ENCODE measurements at places on chromosomes 3 and 15. TPM values are rescaled to one million over a fixed set of nuclear protein-coding genes. Genes with fewer than 3 reads are reported as not detected.

The ZNF35 gene
- total RNA-seq, result 11.5 TPM

The CAND2 gene
- 0.12 TPM for total RNA-seq

The NDN gene
- total RNA-seq, result 1.0 TPM

The FBXL22 gene
- total RNA-seq, result not detected

The GOLGA8Q gene
- total RNA-seq, result 1.2 TPM

The CD200 gene
- not detected for total RNA-seq

The PAQR9 gene
- total RNA-seq, result 0.47 TPM

The OR5K2 gene
- total RNA-seq, result not detected

The PFN2 gene
- 197 TPM for total RNA-seq

The UQCC5 gene
- total RNA-seq, result 5.4 TPM

The SST gene
- total RNA-seq, result not detected

The CYP19A1 gene
- 0.79 TPM for total RNA-seq

DNA sequence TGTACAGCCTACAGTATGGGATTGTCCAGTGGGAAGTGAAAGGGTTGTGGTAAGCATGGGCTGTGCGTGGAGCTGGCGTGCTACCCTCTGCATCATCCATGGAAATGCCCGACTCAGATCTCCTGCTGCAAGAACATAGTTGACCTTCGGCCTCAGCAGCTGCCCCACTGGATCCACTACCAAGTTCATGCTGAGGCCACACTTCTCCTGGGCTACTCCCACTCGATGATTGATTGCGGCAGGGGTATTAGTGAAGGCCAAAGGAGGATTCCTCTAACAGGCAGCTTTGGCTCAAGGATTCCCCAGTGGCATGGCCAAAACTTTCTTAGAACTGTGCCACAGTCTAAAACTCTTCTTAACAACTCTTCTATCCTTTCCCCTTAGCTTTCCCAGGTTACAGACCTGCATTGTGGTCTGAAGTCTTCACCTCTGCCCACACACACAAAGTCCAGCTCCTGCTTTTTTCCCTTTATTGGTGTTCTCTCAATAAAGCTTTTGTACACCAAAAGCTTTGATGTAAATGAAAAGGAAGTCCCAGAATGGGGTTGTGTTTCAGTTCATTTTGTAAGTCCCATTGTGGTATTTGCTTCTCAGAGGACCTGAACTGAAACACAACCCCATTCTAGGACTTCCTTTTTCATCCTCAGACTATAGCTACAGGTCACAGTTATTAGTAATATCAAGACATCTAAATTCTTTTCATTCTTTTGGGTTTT lies 4.9 kb upstream of the TBC1D5 start:
- DNase-seq, result no peak

DNA sequence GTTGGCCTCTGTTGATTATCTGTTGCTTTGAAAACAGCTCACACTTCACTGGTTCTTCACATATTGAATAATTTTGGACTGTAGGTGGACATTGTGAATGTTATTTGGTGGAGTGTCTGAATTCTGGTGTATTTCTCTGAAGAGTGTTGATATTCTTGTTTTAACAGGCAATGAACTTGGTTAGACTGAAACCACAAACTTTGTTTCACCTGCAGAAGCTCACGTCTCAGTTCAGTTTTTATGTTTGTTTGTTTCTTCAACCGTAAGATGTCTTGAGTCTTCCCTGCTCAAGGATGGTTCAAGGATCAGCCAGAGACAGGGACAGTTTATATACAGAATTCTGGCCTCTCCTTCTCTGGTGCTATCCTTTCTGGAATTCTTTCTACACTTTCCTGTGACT lies 43.6 kb downstream of the C3orf20 start:
- no peak for DNase-seq

DNA sequence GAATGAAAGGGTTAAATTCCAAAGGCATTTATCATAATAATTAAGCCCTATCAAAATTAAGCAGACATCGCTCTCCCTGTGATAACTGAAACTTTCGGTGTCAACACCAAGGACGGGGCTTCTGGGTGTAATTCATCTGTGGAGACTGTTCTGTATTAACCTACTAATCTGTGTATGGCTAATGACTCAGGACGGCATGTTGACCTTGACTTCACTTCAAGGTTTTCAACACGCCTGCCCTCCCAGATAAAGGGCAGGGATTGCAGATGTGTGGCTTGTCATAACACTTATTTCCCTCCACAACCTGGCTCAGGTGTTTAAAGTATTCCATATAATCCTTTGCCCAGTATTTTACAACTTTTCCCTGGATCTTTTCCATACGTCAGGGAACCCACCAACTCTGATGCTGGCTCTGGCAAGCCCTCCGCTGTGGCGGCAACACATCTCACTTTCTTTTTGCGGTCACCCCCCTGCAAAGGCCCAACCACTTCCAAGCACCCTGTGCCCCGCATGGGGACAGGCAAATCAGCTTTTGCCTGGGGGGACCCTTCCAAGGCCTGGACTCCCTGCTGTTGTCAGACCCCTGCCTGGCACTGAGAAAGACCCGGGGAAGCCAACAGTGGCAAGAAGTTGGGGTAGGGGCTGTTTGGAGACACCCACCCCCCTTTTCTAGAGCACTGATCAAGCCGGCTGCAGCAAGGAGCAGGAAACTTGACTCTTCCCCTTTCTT lies 93.2 kb upstream of the MEF2A start:
- DNase-seq, result no peak

- DNase-seq, result no peak
Measured at GRCh38 chr3:158103081-158103886, 2.9 kb downstream of the SHOX2 start.

DNA sequence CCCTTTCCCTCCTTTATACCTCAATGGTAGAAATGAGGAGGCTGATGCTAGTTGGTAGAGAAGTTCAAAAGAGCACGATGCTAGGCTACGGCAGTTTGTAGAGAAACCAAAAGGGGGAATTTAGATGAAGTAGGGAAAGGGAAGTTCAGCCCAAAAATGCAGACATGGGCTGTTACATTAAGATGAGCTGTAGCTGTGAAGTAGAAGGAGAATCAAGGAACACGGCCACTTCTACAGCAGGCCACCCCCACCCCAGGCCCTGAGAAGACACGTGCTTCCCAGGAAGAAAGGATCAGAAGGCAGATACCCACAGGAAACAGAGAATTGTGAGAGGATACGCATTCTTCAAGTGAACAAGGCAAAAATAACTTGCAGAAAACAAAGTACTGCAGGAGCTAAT lies 2.1 kb upstream of the PARP14 start:
- no peak for DNase-seq

DNA sequence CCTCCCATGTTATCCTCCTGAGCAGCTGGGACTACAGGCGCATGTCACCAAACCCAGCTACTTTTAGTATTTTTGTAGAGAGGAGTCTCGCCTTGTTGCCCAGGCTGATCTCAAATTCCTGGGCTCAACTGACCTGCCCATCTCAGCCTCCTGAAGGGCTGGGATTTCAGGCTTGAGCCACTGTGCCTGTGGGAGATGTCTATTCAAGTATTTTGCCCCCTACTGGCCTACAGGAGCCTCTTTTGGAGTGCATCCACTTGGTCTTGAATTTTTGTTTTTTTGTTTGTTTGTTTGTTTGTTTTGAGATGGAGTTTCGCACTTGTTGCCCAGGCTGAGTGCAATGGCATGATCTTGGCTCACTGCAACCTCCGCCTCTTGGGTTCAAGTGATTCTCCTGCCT lies 3.2 kb upstream of the DHX30 start:
- no peak for DNase-seq

- DNase-seq, result no peak
Measured at GRCh38 chr15:52509500-52510245, 19.0 kb downstream of the MYO5A start.

GRCh38 chr15:31265871-31266711 lies 60.5 kb upstream of the KLF13 start:
- DNase-seq, result no peak

- no peak for DNase-seq
Measured at GRCh38 chr3:158935846-158936245, 134.0 kb downstream of the MFSD1 start.

DNA sequence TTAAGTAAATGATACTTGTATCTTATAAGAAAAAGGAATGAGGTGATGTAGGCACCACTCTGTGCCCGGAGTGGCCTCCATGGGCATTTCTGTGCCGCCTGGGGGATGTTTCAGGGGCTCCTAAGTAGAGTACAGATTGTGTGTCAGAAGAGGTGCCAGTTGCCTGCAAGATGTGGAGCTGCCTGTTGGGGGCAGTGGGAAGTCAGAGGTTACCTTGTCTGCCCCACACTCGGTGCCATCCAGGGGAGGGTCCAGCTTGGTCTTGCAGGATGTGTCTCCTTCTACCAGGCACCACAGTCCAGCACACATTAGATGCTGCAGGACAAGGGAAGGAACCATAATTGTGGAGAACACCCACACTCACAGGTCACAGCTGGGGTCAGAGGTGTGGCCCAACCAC lies 208.8 kb downstream of the ADAMTS17 start:
- DNase-seq, result no peak

DNA sequence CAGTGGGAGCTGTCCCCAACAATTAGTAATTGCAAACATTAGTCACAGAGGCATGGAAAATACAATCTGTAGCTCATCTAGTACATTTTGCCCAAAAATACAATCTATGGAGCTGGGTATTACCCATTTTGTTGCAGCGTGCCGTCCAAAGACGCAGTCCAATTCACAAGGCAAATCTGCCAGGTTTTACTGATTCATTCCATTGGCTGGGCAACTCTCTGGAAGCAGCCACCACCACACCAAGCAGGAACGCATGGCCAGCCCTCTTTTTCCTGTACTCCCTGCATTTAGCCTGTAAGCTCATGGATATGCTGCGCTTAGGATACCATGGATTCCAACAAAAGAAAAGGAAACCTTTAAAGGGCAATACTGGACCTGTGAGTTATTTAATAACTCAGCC lies 60.5 kb upstream of the ARRDC4 start:
- no peak for DNase-seq

- no peak for DNase-seq
Measured at GRCh38 chr15:48578965-48579364, 66.5 kb downstream of the FBN1 start.

GRCh38 chr15:63218100-63218808 lies 28.8 kb downstream of the RAB8B start:
- DNase-seq, result no peak

- DNase-seq, result peak; percentile 15
Measured at GRCh38 chr3:159266779-159267178, 464.9 kb downstream of the MFSD1 start.

GRCh38 chr3:278300-279064 lies 81.9 kb downstream of the CHL1 start:
- peak; percentile 86 for DNase-seq

- no peak for DNase-seq
Measured at GRCh38 chr15:27725731-27726130, 373.4 kb downstream of the OCA2 start.

DNA sequence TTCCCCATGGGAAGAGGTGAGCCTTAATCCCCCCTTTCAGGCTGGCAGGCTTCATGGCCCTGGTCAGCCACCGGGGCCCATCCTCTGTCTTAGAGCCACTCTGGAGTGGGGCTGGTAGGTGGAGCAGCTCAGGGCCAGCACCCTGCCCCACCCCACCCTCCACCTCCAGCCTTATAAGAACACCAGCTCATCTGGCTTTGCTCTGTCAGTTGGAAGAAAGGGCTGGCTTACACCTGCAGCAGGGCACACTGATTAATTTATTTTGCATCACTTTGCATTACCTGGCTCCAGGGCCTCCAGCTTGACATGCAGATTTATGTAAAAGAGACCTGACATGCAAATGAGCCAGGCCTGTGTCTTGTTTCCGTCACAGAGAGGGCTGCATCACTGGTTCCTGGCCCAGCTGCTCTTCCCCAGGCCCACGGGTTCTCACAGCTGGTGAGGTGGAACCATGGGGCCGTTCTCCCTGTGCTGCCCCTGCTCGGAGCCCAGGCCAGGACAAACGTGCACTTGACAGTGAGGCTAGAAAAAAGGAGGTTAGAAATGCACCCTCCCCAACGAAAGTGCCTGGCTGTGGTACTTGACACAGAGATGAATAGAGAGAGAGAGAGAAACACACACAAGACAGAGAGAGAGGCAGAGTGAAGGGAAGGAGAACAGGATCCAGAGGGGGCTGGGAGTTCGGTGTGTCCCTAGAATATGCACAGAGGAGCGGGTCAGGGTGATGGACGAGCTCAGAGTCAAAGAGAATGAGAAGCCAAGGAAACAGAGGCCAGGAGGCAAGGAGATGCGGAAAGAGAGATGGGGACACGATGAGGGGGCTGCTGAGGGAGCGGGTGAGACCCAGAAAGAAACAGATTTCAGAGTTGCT lies 44.5 kb upstream of the MAGEF1 start:
- DNase-seq, result no peak

GRCh38 chr3:17742880-17743657 lies 638 bp upstream of the TBC1D5 start:
- no peak for DNase-seq

GRCh38 chr15:85534031-85534430 lies 153.6 kb downstream of the AKAP13 start:
- DNase-seq, result no peak

GRCh38 chr15:101481917-101482525 lies 7.5 kb downstream of the PCSK6 start:
- DNase-seq, result no peak

DNA sequence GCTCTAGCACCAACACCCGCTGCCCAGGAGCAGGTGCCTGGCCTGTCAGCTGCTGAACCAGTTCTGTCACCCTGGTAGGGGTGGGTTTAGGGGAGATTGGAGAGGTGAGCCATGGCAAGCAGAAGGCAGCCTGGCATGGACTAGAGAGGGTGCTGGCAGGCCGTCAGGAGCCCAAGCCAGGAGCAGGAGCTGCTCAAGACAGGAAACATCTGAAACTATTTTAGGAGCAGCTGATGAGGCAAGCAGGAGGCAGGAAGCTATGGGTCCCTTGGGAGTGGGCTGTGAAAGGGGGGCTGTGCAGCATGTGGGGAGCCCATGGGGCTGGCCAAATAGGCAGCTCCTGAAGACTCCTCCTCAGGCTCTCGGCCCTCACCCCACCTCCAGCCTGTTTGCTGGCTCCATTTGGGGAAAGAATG lies 2.3 kb downstream of the INKA1 start:
- DNase-seq, result no peak

DNA sequence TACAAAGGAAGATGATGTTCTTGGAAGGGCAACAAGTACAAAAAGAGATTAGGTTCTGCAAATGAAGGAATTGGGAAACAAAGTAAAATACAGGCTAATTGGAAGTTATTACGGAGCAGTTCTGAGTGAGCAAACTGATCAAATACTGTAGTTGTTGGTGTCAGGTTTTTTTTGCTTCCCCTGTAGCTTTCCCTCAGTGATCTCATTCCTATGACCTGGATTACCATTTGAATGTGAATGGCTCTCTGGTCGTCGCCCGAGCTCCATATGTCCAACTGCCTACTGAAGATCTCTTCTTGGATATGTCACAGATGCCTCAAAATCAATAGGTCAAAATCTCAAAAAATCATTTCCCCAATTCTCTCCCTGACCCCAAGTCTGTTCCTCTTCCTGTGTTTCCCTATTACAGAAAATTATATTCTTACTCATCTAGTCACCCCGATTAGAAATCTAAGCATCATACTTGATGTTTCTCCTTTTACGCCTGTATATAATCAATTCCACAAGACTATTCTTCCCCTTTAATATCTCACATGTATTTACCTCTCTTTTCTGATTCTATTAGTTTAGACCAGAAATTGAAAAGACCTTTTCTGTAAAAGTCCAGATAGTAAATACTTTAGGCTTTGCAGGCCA lies 29.0 kb downstream of the GOLM2 start:
- no peak for DNase-seq

Data from NCI-H460 (cell line).